NCI-H446 treated with DMSO at 0.1 percent for 48 hours (cell line): ENCODE measurements at places on chromosomes 11 and 22.

DNA sequence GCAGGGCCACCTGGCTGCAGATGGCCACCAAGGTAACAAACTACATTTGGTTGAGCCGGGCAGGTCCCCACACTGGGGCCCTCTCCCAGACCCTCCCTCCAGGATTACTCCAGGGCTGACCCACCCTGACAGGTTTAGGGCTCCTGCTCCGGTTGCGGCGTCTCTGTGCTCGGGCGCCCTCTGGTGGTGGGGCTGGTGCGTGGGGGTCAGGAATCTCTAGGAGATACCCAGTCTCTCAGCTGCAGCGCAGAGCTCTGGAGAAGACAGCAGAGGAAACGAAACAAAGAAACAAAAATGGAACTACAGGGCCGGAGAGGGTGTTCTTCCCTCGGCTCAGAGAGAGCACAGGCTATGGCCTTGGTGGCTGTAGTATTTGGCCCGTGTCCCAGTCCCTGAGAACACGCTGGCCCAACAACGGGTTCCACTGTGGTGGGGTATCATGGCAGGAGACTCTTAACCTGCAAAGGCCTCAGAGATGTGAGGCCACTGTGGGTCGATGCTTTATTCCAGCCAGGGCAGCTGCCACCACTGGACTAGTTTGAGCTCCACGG, 2.4 kb downstream of the C11orf96 start:
- no peak for DNase-seq

GRCh38 chr22:40479126-40479800, 108.9 kb downstream of the SGSM3 start:
- no peak for DNase-seq

- DNase-seq = no peak
These were observed 216.7 kb upstream of the SORL1-AS1 start for GRCh38 chr11:121669422-121669821.

DNA sequence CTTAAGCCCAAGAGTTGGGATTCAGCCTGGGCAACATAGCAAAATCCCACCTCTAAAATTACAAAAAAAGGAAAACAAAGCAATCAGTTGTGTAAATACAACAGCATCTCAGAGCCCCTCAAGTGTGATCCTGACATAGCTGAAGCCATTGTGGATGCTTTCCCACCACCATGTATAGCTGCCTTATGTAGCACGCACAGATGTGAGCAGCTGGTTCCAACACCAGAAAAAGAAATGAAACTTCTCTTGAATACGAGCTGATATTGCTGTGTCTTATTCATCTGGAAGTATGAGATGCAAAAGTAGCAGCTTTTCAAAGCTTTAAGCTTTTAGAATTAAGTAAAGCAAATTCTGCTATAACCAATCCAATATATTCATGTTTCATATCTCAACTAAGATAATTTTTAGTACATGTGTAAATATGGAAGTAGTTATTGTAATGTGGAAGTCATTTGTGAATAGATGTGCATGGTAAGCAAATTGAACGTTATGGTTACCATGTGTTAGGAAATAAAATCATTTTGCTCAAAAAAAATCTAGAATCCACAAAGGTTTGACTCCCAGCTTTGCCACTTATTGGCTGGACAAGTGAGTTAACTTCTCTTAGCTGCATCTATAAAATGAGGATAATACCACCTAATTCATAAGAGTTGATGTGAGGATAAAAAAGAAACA, 63.2 kb downstream of the SGSM3 start:
- DNase-seq = no peak

DNA sequence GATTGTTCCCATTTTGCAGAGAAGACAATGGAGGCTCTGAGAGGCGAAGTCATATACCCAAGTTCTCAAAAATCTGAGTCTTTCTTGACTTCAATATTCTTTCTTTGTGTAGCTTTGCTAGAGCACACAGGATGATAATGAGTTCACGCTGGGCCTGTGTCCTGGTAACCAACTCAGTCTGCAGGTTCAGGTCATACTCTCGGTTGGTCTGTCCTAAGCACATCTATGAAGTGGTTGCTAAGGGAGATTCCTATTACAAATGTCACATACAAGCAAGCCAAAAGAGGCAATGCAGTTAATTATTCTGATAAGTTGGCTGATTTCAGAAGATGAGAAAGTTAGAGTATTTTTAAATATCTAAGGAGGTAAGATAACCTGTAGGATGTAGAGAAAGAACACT, 481.0 kb downstream of the SOX6 start:
- no peak for DNase-seq

- no peak for DNase-seq
These were observed 48.5 kb upstream of the PRODH start for GRCh38 chr22:18984564-18984963.

- no peak for DNase-seq
These were observed 140.4 kb downstream of the UVRAG start for GRCh38 chr11:75955443-75955842.

DNA sequence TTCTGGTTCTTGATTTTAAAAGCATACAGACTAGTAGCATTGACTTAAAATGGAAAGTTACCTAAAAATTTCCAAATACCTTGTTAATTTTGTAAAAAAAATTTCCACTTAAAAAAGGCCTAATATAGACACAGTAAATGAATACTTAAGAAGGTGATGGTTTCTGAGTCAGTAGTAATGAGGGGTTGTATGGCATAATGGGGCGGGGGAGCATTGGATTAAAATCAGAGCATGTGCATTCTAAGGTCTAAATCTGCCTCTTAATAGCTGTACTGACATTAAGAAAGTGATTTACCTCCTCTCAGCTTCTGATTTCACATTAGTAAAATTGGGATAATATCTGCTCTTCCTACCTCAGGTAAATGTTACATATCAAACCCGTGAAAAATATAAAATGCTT, 446.5 kb downstream of the AASDHPPT start:
- no peak for DNase-seq

GRCh38 chr11:14132312-14132711, 169.8 kb downstream of the SPON1 start:
- no peak for DNase-seq

GRCh38 chr11:57368845-57369232, 12.1 kb downstream of the PRG3 start:
- no peak for DNase-seq
